ENCODE measurements at places on chromosomes 5 and 9.

GRCh38 chr5:72847989-72848473, 31.6 kb downstream of the TNPO1 start:
- DNase-seq = peak; percentile 52

DNA sequence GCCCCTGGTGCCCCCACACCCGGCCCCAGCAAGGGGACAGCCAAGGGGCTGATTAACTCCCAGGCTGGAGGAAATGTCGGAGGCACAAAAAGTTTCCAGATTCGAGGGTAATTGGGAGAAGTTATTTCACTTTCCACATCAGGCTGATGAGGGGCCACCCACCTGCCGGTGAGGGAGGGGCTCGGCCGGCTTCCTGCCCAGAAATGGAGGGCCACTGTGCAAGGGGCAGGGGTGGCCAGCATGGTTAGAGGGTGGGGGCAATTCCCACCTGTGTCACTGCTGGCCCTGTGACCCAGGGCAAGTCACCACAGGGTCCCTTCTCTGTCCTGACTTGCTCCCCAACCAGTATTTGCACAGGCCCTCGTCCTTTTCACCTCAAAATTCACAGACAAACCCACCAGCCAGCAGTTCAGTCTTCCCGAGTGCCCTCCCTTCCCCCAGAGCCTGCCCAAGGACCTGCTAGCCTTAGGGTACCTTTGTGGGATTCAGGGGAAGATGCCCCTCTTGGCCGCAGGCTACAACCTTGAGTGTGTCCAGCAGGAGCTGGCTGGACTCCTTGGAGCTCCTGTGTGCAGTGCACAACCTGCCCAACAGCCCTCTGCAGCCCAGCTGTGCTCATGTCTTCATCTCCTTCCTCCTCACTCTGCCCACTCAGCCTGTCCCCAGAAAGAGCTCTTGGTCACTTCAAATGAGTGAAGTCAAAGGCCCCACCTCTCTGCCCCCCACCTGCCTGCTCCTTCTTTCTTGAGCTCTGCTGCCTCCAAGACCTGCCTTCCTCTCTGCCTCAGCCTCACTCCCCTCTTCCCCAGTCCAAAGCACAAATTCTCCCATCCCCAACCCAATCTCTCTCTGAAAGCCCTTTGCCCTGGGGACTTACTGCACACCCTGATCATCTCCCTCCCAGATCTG, 130.5 kb downstream of the BARX1 start:
- no peak for DNase-seq

GRCh38 chr5:56686337-56687195, 128.8 kb upstream of the MAP3K1 start:
- no peak for DNase-seq

DNA sequence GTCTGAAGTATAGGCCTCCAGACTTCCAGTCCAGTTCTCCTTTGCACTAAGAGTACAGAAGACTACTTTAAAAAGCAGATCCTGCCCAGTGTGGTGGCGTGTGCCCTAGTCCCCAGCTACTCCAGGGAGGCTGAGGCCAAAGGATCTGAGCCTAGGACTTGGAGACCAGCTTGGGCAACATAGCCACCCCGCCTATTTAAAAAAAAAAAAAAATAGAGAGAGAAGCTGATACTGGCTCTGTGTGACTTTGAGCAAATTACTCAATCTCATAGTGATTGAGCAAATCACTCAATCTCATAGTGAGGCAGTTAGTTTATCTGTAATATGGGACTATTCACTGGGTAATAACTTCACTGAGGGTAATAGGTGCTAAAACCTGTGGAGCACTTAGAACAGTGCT, 43.6 kb upstream of the KDM4C start:
- no peak for DNase-seq

- no peak for DNase-seq
Observed at GRCh38 chr9:2390028-2390427, 231.6 kb upstream of the VLDLR start.
